Stimulated activated CD8-positive, alpha-beta memory T cell treated with anti-CD3 and anti-CD28 coated beads, Interleukin-2, amount 100 ng/mL, for 1 hour (primary cell): ENCODE measurements at places on chromosomes 16 and 17.

DNA sequence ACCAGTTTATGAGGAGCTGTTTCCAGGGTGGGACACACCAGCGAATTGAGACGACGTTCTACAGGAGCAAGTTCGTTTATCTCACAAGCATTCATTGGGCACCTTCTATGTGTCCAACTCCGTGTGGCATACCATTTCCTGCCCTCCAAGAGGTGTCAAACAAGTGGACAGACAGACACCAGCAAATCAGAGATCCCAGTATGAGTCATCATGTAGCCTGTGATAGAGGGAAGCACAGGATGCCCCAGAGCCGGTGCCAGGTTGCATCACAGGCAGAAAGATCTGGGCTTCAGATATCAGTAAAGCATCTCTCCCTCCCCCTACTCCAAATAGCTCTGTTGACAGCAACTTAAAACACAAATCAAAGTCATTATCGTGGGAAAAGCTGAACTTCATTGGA, 31.8 kb upstream of the MAF start:
- no peak for DNase-seq

DNA sequence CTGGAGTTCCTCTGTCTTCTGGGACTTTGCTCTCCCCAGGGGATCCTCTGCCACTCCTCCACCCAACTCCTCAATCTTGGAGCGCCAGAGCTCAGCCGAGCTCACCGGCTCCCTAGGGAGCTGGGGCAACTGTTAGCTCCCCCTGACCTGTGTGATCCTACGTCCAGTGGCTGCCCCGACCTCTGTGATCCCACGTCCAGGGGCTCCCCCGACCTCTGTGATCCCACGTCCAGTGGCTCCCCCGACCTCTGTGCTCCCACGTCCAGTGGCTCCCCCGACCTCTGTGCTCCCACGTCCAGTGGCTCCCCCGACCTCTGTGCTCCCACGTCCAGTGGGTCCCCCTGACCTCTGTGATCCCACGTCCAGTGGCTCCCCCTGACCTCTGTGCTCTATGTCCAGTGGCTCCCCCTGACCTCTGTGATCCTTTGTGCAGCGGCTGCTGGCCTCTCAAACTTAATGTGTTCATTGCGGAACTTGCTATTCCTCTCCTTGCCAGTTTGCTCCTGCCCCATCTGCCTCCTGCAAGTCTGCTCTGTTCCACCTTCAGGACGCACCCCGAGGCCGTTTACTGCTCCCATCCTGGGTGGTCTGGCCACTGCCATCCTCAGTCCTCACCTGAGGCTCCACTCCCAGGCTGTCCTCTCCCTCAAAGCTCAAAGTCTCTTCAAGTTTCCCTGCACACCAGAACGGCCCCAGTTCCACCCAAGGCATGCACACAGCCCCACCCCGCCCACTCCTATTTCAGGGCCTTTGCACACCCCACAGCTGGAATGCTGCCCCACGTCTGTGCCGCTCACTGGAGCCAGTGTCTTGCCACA, 2.8 kb downstream of the VPS9D1 start:
- DNase-seq = no peak

DNA sequence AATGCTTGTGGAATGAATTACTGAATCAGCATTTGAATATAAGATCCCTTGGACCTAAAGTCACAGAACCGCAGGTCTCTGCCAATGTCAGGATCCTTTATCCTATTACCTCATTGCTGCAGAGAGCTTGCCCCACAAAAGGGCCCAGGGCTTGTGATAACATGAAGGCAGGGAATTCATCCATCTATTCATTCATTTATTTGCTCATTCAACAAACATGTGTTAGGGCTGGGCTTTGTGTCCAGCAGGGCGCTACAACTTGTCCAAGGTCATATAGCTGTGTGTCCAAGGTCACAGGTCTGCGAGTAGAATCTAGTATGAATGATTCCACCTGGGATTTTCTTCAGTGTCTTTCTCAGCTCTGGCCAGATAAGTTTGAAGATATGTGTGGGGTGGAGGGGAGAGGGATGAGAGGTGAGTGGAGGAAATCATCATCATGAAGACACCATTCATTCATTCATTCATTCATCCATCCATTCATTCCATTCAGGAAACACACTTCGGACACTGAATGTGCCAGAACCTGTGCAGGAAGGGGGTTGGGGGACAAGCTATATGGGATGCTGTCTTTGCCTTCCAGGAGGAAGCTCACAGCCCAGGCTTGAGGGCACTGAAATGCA, 1.3 kb upstream of the UNC45B start:
- no peak for DNase-seq

GRCh38 chr16:47872225-47872624, 283.6 kb downstream of the ABCC12 start:
- no peak for DNase-seq

DNA sequence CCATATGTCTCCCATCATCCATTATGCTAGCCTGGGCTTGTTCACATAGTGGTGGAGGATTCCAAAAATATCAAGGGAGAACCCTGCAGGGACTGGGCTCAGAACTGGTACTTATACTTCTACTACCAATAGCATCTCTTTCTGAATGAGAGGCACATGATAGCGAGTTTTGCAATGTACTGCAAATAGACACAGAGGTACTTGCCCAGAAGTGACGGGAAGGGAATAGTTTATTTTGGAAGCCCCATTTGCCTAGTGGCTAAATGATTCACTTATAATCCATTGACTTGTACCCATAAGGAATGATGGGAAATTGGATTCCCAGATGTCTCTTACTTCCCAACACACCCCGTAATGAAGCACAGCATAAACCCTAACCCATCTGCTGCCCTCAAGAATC, 124.8 kb upstream of the ERCC4 start:
- DNase-seq = no peak

DNA sequence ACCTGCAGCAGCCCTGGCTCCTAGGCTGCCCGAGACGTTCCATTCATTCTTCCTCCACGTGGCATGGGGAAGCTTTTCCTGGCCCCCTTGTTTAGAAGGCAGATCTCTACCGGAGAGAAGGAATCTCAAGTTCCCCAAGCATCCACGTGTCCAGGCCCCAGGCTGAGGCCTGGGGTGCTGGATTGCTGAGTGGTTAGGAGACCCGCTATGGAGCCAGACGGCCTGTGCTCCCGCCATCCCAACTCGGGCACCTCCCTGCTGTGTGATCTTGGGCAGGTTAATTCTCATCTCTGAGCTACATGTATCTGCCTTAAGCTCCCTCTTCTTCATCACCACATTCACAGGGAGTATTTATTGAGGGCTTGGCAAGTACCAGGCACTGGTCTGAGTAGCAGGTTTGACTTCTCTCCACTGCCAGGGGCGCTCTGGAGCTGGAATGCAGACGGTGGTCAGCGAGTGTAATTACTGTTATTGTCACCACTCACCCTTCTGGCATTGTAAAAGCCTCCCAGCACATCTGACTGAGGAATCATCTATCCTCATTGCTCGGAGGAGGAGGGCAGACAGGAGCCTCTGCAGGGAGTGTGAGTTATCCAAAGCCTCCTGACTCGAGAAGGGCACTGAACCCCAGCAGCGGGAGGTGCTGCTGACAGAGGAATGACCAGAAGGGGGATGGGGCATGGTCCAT, 1.1 kb upstream of the ADGRG1 start:
- DNase-seq = no peak

- DNase-seq = no peak
Observed at GRCh38 chr16:67884684-67885083, at the start of gene NRN1L. Gene NRN1L (plus strand): TSS chr16:67884885. CDS start chr16:67884904, 19 bp downstream.
